ENCODE measurements at places on chromosomes 16 and 17.

DNA sequence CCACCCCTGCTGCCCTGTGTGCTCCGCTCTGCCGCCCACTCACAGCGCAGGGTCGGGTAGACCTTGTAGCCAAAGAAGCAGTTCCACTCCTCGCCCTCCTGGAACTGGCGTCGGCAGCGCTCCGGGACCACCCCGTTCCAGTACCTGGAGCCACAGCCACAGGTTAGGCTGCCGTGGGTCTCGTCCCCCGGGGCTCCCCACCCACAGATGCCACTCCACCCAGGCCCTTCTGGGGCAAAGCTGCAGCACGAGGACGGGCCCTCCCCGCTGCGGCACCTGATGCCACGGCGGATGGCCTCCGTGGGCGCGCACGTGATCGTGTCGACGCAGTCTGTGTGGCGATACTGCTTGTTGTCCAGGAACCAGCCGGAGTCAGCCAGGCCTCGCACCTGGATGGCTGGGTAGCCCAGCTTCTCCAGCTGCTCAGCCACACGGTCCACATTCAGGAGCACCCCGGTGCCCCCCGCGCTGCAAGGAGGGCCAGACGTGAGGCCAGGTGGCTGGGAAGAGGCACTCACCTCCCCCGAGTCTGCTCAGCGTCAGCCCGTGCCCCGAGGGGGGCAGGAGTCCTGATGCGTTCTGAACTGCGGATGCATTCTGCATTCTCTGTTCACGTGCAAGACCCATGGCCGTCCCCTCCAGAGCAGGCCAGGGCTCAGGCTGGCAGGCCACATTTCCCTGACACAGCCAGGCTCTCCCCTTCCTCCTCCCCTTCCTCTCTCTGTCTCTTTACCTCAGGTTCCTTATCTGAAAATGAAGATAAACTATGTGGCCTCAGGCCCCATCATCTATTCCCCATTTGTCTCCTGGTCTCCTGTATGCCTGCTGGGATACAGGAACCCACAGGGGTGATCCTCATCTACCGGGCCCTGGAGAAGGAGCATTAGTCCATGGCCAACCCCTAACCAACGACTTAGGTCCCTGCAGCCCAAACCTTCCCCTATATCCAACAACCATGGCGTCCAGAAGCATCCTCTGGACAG lies 4.1 kb downstream of the NOTUM start:
- no peak for DNase-seq

DNA sequence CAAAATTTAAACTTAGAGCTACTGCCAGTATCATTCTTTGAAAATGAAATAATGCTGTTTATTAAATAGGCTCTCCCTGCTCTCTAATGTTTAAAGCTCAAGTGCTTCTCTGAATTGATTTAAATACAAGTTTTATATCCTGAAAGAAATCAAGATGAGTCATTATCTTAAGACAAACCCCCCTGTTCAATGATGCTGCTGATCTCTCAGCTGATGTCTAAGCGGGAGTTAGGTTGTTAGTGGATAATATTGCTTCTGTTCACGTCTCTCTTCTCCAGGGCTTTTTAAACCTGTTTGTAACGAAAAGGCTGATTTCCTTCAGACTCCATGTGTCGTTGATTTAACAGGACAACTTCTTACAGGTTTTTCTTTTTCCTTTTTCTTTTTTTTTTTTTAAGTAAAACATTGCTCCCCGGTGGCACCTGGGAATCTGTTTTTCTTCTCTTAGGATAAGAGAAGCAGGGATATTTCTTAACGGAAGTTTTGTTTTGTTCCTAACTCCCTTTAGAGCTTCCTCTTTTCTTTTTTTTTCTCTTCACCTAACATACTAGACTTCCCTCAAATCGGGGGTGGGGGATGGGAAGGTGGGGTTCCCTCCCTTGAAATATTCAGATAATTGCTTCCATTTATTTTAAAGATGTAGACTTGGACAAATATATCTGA lies 807 bp upstream of the LYRM9 start:
- no peak for DNase-seq

GRCh38 chr17:56680676-56681075 lies 87.2 kb downstream of the NOG start:
- DNase-seq, result no peak

DNA sequence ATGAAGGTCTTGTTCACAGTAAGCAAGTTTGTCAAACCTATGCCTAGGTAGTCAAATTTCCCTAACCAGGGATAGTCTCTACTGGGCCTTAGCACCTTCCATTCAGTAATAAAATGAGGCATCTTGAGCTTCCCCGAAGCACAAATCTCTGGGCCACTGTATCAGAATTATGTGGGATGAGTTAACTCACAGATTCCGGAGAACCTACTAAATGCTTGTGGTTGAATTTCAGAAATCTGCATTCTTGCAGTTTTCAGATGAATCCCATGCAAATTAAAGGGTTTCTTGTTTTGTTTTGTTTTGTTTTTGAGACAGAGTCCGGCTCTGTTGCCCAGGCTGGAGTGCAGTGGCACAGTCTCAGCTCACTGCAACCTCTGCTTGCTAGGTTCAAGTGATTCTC lies 478.8 kb upstream of the HSBP1 start:
- no peak for DNase-seq

DNA sequence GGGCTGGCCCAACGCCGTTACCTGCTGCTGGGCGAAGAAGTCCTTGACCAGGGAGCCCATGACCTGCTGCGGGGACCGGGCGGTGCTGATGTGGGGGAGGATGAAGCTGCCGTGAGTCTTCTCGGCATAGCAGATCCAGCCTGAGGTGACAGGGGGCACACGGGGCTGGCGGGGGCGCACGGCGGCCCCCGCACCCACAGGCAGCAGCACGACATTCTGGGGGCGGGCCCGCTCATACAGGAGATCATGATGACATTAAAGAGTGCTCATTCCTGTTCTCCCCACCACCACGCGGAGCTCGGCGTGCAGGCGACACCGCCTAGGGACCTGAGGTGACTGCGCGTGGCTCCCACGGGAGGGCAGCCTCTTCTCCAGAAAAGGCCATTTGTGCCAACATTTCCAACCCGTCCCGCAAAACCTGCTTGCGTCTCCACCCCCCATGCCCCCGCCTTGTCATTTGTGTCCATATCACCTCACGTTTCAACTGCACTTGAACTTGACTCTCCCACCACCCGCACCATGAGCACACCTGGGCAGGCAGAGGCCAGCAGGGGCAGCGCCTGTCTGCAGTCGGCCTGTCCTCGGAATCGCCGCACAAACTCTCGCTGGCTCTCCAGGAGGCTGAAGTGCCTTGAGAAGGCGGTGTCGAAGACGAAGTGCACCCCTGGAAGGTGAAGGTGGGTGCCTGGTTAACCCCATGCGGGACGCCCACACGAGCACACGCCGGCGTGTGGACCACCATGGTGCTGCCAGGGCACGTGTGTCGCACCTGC lies 6.4 kb downstream of the CIAO3 start:
- no peak for DNase-seq

DNA sequence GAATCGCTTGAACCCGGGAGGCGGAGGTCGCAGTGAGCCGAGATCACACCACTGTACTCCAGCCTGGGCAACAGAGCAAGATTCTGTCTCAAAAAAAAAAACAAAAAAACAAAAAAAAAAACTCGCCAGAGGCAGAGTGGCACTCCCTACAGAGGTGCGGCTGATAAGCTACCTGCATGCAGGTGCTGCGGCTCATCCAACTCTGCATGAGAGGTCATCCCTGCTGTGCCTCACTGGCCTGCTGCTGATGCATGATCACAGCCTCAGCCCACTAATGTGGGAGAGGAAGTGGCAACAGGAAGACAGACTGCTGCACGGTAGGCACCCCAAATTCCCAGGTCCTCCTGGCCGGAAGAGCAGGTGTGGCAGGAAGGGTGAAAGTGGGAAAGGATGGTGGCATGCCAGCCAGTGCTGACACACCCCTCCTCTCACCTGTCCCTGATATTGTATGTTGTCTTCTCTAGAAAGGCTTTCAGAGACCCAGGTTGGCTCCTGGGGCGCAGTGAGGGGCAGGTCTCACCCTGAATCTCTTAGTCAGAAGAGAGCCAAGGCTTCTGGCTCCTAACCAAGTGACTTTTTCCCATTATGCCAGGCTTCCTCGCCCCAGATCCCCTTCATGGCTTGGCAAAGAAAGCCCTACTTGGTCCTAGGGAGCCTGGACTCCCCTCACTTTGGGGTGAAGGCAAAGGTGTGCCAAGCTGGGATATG lies 11.8 kb downstream of the NXPH3 start:
- DNase-seq, result no peak

GRCh38 chr17:31561469-31562375 lies 170.2 kb downstream of the RAB11FIP4 start:
- no peak for DNase-seq

GRCh38 chr17:17942846-17943245 lies 29.4 kb downstream of the TOM1L2 start:
- DNase-seq, result no peak

DNA sequence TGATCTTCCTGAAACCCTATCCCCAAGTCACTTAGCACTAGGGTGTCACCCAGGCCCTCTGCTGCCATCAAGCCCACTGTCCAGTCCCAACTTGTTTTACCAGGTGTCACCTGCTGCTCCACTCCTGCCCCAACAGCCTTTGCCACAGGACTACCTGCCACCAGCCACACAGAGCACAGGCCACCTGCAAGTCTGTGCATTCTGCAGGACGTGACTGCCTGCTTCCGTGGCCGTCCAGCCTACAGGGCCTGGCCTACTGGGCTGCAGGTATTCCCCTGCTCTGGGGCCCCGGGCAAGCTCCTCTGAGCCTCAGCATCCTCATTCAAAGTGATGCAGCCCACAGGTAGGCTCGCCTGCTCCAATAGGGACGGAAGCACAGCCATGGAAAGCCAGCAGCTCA lies 3.2 kb downstream of the MCRIP1 start:
- DNase-seq, result no peak

DNA sequence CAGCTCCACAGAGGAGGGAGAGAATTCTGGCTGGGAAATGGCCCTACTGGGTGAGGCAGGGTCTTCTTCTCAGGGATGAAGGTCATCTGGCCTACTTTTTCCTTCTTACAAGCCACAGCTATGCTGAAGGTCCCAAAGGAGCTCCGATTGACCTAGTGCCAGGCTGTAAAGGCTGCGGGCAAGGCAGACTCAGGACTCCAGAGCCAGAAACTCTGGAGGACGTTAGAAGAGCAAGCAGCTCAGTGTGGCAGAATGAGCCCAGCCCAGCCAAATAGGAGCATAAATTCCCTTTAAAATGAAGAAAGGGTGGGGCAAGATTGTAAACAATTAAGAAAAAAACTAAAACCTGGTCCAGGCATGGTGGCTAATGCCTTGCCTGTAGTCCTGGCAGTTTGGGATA lies 20.1 kb upstream of the CNOT1 start:
- DNase-seq, result no peak

DNA sequence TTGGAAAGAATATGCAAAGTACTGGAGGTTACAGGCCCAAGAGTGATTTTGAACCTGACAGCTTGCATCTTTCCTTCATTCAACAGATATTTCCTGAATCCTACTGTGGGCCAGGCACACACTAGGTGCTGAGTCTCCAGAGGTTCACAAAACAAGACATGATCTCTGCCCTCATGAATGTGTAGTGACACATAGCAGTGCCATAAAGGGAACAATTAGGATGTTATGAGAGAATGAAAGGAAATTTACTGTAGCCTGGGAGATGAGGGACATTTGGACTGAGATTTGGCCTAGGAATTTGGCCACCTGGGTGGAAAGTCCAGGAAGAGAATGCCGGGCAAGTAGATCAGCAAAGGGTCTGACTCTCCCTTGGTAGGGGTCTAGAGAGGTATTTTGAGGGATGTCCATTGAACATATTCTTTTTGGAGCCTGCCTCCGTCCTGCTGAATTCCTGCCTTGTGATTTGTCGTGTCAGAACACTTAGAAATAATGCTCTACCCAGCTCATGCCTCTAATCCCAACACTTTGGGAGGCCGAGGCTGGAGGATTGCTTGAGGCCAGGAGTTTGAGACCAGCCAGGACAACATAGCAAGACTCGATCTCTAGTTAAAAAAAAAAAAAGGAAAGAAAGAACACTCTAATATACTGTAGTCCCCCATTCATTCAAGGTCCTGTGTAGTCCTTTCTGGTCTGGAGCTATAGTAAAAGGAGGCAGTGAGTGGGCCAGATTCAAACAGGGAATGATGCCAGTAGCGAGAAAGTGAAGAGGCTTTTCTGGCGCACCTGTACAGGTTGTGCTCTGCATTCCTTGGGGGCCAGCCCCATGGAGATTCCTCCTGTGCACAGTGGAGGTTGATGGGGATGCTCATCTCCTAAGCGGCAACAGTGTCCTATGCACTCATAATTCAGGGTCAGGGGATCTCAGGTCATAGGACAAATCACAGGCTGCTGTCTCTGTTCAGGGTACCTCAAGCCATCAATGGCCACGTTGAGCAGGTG lies 90.6 kb upstream of the CLEC18A start:
- DNase-seq, result no peak

- DNase-seq, result no peak
Observed at GRCh38 chr16:72657164-72657563, 390.8 kb downstream of the ZFHX3 start.

DNA sequence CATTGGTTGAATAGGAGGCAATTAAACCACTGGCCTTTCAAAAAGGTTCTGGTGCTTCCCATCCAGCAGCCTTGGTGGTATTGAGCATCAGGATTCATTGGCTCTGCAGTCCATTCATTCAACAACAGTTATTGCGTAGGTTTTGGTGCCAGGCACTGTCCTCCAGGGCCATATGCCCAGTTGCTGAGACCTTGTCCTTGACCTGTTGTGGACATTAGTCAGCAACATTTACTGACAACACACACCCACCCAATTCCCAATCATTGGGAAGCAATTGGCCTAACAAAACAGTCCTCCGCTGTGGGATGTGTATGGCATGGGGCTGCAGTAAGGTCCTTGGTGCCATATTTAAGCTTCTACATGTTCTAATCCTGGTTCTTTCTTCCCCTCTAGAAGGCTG lies 82.2 kb downstream of the AXIN2 start:
- DNase-seq, result no peak

- no peak for DNase-seq
Observed at GRCh38 chr16:11625769-11626168, 39.0 kb upstream of the LITAF start.

DNA sequence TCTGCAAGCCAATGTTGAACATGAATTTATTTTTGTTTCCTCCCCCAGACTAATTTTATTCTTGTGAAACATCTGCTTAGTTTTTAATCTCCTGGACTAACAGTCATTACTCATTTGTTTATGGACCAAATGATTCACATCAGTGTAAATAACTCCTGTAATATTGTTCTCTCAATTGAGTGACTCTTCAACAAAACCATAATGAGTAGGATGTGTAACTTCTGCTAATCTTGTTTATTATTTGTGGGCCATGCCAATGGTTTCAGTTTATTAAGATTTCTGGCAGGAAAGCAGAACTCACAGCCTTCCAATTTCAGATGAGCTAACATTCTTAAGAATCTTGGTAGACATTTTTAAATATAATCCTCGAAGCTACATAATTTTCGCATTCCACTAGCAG lies 1216.3 kb upstream of the GOT2 start:
- DNase-seq, result no peak
